Stimulated activated CD8-positive, alpha-beta memory T cell treated with anti-CD3 and anti-CD28 coated beads, Interleukin-15, amount 100 ng/mL, for 24 hours (primary cell): ENCODE measurements at places on chromosomes 2 and 18.

GRCh38 chr2:226424971-226425370, 374.6 kb downstream of the IRS1 start:
- no peak for DNase-seq

DNA sequence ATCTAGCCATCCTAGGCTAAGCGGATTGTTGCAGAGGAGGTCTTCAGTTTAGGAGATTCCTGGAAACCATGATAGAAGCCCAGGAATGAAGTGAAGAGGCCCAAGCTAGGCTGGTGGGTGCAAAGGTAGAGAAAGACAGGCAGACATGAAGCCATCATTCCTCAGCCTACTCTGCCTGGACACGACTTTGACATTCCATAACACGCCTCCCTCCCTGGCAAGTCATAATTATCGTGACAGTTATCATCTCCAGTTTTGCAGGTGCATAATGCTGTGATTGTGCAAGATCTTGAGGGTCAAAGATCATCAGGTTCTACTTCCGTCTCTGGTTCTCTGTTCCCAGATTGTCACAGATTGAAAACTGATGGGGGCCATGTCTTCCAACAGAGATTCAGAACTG, 15.2 kb upstream of the FZD5 start:
- no peak for DNase-seq

DNA sequence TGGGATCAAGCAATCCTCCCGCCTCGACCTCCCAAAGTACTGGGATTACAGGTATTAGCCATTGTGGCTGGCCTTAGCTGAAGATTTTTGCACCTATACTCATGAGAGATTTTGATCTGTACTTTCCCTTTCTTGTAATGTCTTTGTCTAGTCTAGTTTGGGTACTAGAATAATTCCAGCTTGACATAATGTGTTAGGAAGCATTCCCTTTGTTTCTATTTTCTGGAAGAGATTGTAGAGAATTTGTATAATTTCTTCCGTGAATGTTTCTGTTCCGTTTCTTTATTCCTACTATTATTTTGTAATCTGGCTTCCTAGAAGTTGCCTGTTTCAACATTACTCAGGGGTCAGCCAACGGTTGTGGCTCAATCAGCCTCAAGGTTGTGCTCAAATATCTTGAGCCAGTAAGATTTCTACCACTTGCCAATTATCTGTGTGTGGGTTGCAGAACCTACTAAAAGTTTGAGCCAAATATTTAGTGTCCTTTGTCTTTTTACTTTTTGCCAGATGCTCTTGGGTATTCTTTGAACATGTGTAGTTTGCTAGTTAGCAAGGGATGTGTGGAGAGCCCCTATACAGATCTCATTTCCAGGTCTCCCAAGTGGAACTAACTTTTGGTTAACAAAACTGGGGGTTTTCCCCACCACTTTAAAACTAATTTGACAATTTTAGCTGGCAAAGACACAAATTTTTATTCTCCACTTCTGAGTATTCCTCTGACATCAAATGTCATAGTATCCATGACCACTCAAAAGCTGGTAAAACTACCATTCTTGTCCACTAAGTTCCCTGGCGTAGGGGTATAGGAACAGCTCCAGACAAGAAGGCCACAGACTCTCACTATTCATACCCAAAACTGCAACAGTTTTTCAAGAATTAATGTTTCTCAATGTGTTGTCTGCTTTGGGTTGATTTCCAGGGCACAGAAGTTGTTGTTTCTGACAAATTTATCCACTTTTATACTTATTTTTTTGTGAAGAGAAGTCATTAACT, 42.8 kb upstream of the BAZ2B start:
- DNase-seq: no peak

DNA sequence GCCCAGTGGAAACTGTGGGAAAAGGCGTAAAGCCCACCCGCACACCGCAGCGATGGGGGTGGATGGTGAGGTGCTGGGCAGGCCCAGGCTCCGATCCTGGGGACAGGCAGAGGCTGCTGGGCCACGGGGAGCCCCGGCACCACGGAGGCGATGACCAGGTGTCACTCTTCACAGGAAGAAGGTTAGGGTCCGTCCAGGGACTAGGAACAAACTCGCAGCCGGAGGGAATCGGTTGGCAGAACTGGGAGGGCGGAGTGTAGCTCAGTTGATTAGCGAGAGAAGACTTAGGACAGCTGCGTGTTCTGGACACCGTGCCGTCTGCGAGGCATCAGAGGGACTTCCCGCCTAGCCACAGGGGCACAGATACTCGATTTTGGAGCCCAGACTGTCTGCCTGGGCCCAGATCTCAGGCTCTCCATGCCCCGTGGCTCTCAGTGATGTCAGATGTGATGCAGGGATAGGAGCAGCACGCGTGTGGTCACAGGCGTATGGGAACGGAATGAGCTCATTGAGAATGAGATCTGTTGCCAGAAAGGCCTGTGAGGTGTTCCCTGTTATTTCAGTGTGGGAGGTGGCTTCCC, 16.1 kb upstream of the ALLC start:
- DNase-seq: no peak

DNA sequence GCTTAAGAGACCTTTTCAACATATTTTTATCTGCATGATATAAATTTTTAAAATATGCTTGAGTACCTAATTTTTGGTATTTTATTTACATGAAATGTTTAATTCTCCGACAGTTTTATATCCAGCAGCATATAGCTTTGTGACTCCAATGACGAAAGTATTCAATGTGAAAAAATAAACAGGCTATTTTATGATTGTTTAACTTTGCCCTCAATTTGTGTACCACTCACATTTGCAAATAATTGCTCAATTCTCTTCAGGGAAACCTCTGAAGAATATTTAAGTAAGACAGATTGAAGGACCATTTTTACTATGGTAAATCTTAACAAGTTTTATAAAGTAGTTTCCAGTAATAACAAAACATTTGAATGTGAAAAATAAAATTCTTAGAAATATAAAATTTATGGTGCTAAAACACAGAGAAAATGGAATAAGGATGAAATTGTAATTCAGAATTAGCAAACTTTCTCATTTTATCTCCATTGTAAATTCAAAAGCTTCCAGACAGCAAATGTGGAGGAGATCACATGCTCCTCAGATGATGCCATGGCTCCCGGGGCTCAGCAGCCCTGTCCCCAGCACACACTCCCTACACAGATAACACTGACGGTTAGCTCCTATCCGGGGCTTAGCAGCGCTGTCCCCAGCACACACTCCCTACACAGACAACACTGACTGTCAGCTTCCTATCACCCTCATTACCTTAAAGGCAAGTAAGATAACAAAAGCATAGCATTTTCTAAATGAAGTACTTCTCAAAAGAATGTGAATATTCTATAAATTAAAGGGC, 39.7 kb downstream of the SH3YL1 start:
- no peak for DNase-seq

DNA sequence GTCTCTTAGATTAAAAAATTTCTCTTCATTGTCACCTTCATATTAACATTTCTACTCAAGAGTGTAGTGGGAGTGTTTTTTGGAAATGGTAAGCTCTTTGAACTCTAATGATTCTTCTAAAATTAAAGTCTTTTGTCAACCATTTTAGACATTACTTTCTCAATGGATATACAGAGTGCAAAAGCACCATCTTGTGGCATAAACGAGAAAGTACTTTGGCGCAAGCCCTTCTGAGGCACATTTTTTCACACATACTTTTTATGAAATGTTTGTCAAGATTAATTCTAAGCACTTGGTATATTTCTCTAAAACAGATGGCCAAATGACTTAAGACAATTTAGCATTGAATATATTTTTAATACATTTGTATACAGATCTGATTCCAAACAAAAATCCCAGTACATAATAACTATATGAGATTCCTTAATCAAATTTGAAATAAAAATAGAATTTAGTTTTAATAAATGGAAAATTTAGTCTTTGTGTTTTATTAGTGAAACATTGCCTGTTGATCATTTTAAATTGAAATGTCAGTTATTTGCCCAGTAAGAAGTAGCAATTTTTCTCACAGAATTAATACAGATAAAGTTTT, 63.3 kb upstream of the GALNT5 start:
- DNase-seq: no peak

- no peak for DNase-seq
These were observed 17.0 kb downstream of the CHMP1B start for GRCh38 chr18:11868230-11868629.

DNA sequence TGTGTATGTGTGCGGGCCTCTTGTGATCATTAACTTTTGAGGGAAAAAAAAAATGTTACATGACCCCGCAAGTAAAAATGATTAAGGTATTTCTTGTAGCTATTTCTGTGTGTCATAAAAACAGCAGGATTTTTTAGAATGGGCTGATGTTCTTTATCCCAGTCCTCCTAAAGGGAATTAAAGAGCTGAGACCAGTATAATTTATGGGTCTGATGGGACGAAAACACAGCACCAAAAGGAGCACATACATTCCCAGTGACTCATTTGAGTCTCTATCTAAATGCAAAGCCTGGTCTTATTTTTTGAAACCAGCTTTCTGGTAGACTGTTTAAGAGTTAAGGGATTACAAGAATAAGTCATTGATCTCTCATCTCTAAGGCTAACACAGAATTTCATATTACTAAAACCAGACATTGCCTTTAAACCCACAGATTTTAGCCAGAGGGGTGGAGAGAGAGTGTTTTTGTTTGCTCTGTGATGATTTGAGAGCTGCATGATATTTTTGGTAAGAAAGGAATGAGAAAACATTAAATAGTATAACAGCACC, 342.3 kb upstream of the EPHA4 start:
- no peak for DNase-seq

- DNase-seq: no peak
These were observed 90.1 kb downstream of the KCNE4 start for GRCh38 chr2:223142118-223142517.

DNA sequence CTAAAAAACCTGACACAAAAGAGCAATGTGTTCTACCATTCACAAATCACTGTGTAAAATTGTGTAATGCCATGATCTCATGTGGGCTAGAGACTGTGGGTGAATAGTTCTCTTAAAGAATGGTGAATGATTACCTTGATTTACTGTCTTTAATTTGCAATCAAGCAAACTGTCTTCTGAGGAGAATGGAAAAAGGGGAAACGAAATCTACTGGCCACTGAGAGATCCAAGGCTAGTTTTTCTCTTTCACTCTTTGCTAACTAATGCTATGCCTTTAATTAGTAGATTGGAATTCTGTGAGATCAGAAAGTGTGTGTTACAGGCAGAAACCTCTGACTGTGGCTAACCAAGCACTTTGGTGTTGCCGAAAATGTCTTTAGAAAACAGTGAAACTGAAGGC, 422.7 kb downstream of the TGIF1 start:
- no peak for DNase-seq

DNA sequence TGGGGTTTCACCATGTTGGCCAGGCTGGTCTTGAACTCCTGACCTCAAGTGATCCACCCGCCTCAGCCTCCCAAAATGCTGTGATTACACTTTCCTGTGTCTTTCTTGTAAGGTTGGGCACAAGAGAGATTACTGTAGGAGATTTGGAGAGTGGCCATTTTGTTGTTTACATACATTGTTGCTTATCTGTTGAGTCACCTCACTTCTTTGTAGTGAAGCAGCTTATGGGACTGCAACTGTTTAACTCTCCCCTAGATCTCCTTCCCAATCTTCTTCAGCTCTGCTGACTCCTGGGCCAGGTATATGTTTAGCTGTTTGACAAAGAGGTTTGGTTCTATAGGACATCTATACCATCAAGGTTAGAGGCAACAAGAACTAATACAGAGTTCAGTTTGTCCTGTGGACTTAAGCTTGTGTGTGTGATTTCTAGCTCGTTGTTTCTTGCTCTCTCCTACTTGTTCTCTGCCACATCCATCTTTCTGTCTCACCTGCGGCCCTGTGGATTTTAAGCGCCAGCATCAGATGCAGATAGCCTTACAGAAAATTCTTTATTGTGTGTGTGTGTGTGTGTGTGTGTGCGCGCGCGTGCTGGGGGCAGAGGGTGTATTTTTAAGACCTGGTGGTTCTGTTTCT, 95.4 kb downstream of the HAUS1 start:
- DNase-seq: no peak

- no peak for DNase-seq
These were observed 1.3 kb downstream of the DUSP28 start for GRCh38 chr2:240561325-240561971.

DNA sequence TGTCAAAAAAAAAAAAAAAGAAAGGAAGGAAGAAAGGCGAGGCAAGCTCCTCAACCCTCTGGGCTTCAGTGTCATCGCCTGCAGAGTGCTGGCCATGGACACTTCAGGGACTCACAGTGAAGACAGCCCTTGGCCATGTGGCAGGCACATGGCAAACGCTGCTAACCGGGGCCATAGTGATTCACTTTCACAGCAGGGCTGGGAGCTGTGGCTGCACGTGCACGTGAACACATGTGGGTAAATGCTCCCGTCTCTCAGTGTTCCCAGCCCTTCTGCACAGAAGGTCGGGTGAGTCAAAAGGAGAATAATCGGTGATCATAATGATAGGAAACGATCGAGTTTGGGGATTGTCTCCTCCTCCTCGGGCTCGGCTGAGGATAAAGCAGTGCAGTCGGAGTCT, 46.1 kb upstream of the UBE2F start:
- no peak for DNase-seq

DNA sequence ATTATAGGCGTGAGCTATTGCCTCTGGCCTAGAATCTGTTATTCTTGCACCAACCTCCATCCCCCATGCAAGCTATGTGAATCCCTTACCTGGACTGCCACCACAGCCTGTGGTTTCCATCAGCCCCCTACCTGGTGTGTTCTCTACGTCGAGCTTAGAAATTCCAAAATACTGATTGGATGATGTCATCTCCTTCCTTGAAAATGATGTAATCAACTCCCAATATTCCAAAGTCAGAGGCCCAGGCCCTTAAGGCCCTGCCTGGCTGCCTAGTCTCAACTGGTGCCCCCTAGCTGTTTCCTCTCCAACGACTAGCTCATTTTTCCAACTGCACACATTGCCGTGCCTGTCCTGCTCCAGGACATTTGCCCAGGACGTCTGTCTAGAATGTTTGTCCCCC, 41.3 kb upstream of the GBX2 start:
- no peak for DNase-seq
